ENCODE measurements at places on chromosomes 5 and 9.
A peak's percentile ranks its signal among the peaks of the same experiment; 100 is the strongest.

- DNase-seq = no peak
These were observed 54.3 kb downstream of the TMEM215 start for GRCh38 chr9:32837551-32838058.

GRCh38 chr9:2377834-2378233 is 243.8 kb upstream of the VLDLR start:
- no peak for DNase-seq

GRCh38 chr5:33008751-33009418 is 297.8 kb downstream of the NPR3 start:
- no peak for DNase-seq

- no peak for DNase-seq
These were observed 299.2 kb downstream of the EDIL3 start for GRCh38 chr5:84085387-84086041.

DNA sequence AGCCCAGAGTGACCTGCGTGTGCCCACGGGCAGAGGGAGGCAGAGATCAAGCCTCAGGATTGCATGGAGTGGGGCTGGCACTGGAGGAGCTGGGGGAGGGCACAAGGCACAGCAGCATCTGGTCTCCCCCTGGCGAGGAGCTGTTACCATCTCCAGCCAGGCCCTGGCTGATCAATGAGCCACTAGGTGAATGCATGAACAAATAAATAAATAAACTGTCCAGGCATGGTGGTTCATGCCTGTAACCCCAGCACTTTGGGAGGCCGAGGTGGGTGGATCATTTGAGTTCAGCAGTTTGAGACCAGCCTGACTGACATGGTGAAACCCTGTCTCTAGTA is 14.3 kb upstream of the PSMB7 start:
- DNase-seq = no peak

DNA sequence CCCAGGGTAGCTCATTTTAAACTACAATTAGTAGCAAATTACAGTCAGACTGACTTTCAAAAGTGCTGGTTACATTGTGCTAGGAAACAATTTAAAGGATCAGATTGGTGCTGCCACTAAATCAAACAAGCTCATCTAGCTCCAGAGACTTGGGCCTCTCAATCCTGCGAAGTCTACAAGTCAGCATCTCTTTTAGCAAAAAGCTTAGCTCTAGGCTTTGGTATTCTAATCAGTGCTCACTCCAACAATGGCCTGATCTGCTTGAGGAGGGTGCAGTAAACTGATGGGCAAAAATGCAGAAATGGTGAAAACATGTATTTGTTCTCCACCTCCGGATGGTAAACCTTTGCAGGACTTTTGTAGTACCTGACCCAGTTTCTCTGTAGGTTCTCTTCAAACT is 47.0 kb upstream of the SEMA6A start:
- DNase-seq = no peak

DNA sequence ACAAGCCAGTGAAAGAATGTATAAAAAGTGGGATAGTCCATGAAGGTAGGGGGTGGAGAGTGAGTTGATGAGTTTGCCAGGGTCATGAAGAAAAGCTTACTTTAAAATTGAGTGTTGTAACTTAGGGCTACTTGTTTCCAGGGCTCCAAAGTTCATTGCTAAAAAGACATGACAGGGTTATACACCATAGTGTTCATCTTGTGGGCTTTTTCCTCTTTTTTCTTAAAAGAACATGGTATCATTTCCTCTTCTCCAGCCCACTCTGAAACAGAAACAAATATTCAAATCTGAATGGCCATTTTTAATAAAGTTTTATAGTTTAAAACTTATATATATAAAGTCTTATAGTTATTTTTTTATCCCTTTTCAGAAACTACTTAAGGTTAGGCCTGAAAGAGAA is 115.7 kb upstream of the SMC2 start:
- DNase-seq = no peak

DNA sequence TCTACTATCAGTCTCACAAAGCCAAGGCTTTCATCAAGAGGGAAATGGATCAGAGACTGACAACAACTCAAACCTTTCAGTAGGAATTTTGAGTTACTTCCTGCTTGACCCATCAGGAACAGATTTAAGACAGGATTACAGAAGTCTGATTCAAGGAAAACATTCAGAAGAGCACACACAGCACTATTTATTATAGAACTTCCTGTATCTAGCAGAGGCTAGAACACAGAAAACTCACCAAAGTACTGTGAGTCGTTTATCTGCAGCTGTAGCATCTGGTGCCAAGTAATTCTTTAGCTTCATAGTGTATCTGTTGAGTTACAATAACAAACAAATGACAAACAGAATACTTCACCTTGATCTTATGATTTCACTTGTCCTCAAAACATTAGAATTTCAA is 13.8 kb downstream of the LEAP2 start:
- DNase-seq = no peak

GRCh38 chr5:18393565-18394442 is 759.5 kb downstream of the TAF11L14 start:
- no peak for DNase-seq

DNA sequence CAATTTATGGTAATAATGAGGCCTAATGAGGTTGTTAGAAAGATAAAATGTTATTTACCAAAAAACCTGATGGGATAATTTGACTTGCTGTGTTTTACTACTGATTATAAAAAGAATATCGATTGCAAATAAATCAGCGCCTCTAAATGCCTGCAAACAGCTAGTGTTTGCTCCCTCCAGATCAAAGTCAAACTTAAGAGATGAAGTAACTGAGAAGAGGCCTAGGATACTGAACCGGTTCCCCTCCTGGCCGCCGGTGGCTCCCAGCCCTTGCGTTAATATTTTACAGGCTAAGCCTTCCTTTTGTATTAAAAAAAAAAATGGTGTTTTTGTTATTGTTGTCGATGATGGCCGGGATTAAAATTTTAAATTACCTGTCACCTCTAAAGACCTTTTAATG is 2.6 kb downstream of the IRX1 start:
- DNase-seq = no peak

- DNase-seq = no peak
These were observed 117.3 kb upstream of the PLPPR1 start for GRCh38 chr9:100911273-100911672.

GRCh38 chr5:151223447-151224264 is at the start of gene CCDC69:
CCDC69 (minus strand) TSS chr5:151224092; CDS start chr5:151223970, 122 bp downstream.
- DNase-seq = no peak

DNA sequence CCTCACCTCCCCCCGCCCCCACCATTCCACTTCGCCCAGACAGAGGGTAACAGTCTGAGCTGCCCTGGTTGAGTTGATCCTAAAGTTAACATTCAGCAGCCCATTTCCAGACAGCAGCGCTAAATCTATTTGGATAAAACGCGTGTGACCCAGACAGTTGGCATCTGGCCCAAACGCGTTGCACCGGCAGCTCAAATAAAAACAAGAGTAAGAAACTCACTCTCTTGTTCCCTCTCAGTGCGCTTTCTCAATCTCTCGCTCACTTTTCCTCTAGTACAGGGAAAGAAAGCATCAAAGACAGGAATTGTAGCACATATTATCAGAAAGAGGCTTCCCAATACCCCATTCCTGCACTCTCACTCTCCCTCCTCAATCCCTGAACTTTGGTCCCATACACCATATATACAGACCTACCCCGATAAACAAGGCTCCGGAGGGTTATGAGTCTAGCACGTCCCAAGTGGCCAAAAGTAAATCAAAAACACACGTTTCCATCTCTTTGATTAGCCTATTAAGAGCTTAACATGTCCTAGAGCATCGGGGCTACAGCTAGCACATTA is 1.3 kb downstream of the ADAMTS6 start:
- peak; percentile 18 for DNase-seq

DNA sequence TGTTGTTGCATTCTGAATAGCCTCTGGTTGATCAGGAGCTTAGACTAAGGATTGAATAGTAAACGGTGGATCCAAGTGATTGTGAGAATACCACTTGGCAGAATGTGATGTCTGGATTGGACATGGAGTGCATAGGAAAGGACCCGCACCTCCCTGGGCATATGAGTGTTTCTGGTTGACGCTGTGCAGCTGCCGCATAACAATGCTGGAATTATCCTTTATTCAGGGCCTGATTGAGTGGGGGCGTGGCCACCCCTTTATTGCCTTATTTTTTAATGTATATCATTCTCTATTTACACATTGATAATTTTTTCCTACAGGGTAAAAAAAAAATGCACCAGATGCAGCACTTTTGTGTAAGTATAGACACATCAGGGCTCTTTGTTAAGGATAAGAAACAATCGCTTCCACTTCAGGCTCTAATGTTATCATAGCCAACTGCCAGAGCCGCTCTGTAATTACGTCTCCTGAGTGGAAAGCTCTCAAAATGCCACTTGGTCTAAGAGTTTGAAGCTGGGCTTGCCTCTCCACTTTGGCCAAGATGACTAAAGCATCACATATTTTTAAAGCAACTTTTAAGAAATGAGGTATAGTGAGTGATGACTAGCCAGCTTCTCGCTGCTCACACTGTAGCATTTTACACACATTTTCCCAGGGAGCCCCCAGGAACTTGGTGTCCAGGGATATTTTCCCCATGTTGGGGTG is 5.7 kb downstream of the FGD3 start:
- DNase-seq = no peak

Measured in T follicular helper cell (primary cell).